ENCODE measurements at places on chromosomes 12 and 14. TPM values are rescaled to one million over a fixed set of nuclear protein-coding genes. Genes with fewer than 3 reads are reported as not detected.

GRCh38 chr14:22383515-22384166, 205.4 kb downstream of the DAD1 start:
- peaks cover 7% of the 10 kb centered on the region for H3K4me1 ChIP-seq
- no peak overlapping the region for H3K27ac ChIP-seq
- no peak overlapping the region for H3K4me3 ChIP-seq
- H3K36me3 ChIP-seq = no peaks in the 10 kb centered on the region
- H3K27me3 ChIP-seq = no peaks in the 10 kb centered on the region
- peak; percentile 34 for DNase-seq

Gene TAS2R19
- not detected for total RNA-seq

Gene TMTC3
- 2.9 TPM for total RNA-seq

DNA sequence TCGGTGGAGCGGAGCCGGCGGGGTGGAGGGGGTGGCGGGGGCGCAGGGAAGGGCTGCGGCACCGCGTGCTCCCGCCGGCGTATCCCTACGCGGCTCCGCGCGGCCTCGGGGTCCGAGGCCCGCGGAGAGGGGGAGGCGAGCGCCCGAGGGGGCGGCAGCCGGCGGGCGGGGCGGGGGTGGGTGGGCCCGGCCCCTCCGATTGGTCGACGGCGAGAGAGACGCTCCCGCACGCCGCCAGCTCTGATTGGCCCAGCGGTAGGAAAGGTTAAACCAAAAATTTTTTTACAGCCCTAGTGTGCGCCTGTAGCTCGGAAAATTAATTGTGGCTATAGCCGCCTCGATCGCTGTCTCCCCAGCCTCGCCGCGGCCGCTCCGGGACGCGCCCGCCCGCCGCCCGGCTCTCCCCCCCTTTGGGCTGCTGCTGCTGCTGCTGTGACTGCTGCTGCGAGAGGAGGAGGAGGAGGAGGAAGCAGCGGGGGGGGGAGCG, at the start of gene FOXG1:
TSS of gene FOXG1 (plus strand) at position 319 of the 487 bp plus-strand sequence. CDS start 493 bp downstream, outside the sequence.
- no peak within 1 kb of the TSS for H3K27ac ChIP-seq
- peak within 1 kb of the TSS; percentile 33 for H3K4me3 ChIP-seq
- no peaks in the 10 kb centered on the region for H3K36me3 ChIP-seq
- H3K4me1 ChIP-seq = peaks cover 19% of the 10 kb centered on the region
- peaks cover 23% of the 10 kb centered on the region for H3K27me3 ChIP-seq

GRCh38 chr12:4160314-4161040, 113.1 kb upstream of the CCND2 start:
- DNase-seq = no peak
- no peak overlapping the region for H3K4me3 ChIP-seq
- H3K27ac ChIP-seq = no peak overlapping the region
- H3K4me1 ChIP-seq = peaks cover 14% of the 10 kb centered on the region

Gene KRT74
- total RNA-seq = not detected

- no peak overlapping the region for H3K4me3 ChIP-seq
- H3K27me3 ChIP-seq = no peaks in the 10 kb centered on the region
- H3K4me1 ChIP-seq = peaks cover 8% of the 10 kb centered on the region
These were observed 139.9 kb downstream of the GRIP1 start for GRCh38 chr12:66538970-66539369.

- H3K27me3 ChIP-seq = no peaks in the 10 kb centered on the region
- no peaks in the 10 kb centered on the region for H3K4me1 ChIP-seq
These were observed 28.1 kb downstream of the TMEM116 start for GRCh38 chr12:111984820-111985219.

DNA sequence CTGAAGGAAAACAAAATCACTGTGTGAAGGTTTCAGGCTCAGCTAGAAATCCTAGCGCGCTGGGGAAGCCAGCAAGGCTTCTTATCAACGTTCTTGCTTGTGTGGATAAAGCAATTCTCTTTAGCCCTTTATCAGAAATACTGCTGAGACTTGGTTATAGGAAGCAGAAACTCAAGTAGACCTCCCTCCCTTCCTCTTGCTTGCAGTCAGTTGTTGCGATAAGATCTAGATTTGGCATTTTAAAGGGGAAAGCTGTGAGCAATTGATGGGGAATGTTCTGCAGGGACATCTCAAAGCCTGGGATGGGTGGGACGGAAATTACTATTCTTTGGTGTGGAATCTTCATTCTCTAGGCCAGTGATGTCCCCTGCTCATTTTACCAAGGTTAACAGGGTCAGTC, 76.4 kb upstream of the ANO4 start:
- H3K27ac ChIP-seq = no peak overlapping the region
- H3K4me3 ChIP-seq = no peak overlapping the region
- peaks cover 11% of the 10 kb centered on the region for H3K4me1 ChIP-seq
- DNase-seq = no peak
- H3K36me3 ChIP-seq = no peaks in the 10 kb centered on the region

- DNase-seq = no peak
- H3K36me3 ChIP-seq = no peaks in the 10 kb centered on the region
- H3K27ac ChIP-seq = no peak overlapping the region
- H3K27me3 ChIP-seq = peaks cover 23% of the 10 kb centered on the region
- H3K4me3 ChIP-seq = no peak overlapping the region
These were observed 1283.2 kb downstream of the TMEM121 start for GRCh38 chr14:106809615-106810014.

- H3K27ac ChIP-seq = no peak overlapping the region
- no peak overlapping the region for H3K4me3 ChIP-seq
- H3K4me1 ChIP-seq = no peaks in the 10 kb centered on the region
- H3K36me3 ChIP-seq = no peaks in the 10 kb centered on the region
- H3K27me3 ChIP-seq = no peaks in the 10 kb centered on the region
These were observed 708.0 kb downstream of the BCL11B start for GRCh38 chr14:98564006-98564405.

GRCh38 chr12:110246636-110247339, 34.3 kb upstream of the ATP2A2 start:
- H3K4me3 ChIP-seq = no peak overlapping the region
- H3K36me3 ChIP-seq = peaks cover 10% of the 10 kb centered on the region
- H3K27me3 ChIP-seq = no peaks in the 10 kb centered on the region

Gene NINJ2
- total RNA-seq = not detected

- H3K4me3 ChIP-seq = no peak overlapping the region
- no peaks in the 10 kb centered on the region for H3K4me1 ChIP-seq
- no peak overlapping the region for H3K27ac ChIP-seq
These were observed 152.0 kb downstream of the NDUFA12 start for GRCh38 chr12:94851396-94852028.

DNA sequence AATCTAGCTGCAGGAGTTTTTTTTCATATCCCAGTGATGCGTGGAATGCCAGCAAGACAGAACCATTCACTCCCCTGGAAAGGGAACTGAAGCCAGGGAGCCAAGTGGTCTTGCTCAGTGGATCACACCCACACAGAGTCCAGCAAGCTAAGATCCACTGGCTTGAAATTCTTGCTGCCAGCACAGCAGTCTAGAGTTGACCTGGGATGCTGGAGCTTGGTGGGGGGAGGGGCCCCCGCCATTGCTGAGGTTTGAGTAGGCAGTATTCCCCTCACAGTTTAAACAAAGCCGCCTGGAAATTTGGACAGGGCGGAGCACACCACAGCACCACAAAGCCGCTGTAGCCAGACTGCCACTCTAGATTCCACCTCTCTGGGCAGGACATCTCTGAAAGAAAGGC, 86.9 kb upstream of the STXBP6 start:
- no peaks in the 10 kb centered on the region for H3K4me1 ChIP-seq
- no peaks in the 10 kb centered on the region for H3K36me3 ChIP-seq
- no peak overlapping the region for H3K4me3 ChIP-seq
- no peaks in the 10 kb centered on the region for H3K27me3 ChIP-seq
- H3K27ac ChIP-seq = no peak overlapping the region

Gene CLEC4A
- total RNA-seq = not detected

GRCh38 chr12:121240484-121241101, 30.7 kb downstream of the P2RX4 start:
- H3K4me3 ChIP-seq = peak overlapping the region; percentile 24
- peak; percentile 93 for DNase-seq
- H3K27me3 ChIP-seq = no peaks in the 10 kb centered on the region
- peaks cover 65% of the 10 kb centered on the region for H3K36me3 ChIP-seq
- peak overlapping the region; percentile 73 for H3K27ac ChIP-seq

Gene FGD4
- total RNA-seq = 57.6 TPM

- H3K36me3 ChIP-seq = no peaks in the 10 kb centered on the region
- DNase-seq = no peak
- no peaks in the 10 kb centered on the region for H3K4me1 ChIP-seq
These were observed 106.6 kb upstream of the ATP2B1 start for GRCh38 chr12:89815225-89815624.

Gene TEAD4
- 8.3 TPM for total RNA-seq

Gene ACACB
- total RNA-seq = 116 TPM

Gene ARHGEF40
- 58.9 TPM for total RNA-seq

Gene GALNT16
- 0.58 TPM for total RNA-seq

DNA sequence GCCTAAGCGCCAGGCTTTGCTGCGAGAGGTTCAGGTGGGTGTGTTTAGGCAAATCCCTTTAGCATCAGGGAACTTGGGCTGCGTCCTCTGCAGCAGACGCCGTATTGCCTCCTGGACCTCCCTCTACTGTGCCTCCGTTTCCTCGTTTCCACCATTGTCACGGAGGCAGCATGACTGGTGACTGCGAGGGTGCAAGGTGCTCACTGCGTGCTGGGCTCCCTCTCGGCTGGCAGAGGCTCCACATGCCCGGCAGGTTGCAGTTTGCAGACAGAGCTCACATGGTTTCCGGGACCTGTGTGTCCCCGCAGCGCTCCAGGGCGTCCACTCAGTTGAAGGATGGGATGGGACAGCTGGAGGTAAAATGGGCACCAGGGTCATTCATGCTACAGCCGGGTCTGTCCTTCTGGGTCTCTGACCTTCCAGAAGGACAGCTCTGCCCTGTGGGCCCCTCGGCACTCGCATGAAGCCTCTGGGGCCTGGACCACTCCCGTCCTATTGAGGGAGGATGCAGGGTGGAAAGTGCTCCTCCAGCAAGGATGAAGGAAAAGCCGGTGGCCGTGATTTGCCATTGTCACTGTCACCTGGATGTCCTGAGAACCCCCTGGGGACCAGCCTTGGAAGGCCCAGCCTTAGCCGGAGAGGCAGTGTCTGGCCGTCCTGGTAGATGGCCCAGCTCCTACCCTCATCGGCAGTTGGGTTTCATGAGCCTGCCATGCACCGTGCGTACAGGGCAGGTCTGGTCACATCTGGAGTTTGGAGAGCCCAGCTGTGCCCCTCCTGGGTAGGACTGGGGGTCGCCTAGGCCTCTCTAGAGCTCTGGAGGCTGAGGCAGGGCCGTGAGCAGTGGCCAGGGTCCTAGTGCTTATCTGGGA, 146.5 kb downstream of the KIF26A start:
- no peak for DNase-seq
- H3K27ac ChIP-seq = no peak overlapping the region
- no peaks in the 10 kb centered on the region for H3K4me1 ChIP-seq
- H3K36me3 ChIP-seq = no peaks in the 10 kb centered on the region
- no peaks in the 10 kb centered on the region for H3K27me3 ChIP-seq

DNA sequence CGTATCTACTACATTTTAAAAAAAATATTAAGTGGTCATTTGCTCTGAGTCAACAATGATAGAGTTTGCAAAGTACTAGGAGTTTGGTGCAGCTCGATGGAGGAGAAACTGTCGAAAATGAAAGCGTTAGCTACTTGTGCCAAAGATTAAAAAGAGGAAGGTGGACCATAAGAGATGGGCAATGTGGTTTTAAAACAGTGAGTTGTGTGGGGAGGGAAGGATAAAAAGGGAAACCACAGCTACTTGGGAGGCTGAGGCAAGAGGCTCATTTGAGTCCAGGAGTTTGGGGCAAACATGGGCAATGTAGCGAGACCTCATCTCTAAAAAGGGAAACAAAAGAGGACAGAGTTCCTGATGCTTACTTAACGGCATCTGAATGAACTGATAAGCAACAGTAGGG, 18.2 kb upstream of the STRAP start:
- H3K4me1 ChIP-seq = no peaks in the 10 kb centered on the region
- no peak for DNase-seq
- H3K4me3 ChIP-seq = no peak overlapping the region

DNA sequence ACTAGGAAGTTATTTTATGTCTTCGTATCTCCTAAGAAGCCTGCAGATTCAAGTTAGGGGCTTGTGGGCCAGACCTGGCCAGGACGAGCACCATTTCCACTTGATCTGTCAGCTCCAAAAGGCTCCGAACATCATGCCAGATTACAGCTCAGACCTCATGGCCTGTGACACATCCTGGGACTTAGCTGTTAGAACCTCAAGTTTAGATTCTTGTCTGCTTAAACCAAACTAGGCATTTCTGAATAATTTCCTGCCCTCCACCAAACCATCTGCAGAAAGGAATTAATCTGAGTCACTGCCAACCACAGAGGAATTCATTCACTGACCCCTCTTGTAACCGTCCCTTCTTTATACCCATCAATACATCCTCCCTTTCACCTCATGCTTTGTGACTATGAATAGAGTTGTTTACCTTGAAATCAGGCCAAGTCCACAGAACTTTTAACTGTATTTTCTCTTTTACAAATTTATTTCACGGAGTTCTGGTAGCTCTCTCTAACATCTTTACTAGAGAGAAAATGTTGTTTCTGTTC, 120.3 kb downstream of the FBXL14 start:
- no peak for DNase-seq
- peaks cover 15% of the 10 kb centered on the region for H3K4me1 ChIP-seq
- H3K4me3 ChIP-seq = no peak overlapping the region
- H3K36me3 ChIP-seq = no peaks in the 10 kb centered on the region

Gene EDDM3A
- total RNA-seq = not detected

DNA sequence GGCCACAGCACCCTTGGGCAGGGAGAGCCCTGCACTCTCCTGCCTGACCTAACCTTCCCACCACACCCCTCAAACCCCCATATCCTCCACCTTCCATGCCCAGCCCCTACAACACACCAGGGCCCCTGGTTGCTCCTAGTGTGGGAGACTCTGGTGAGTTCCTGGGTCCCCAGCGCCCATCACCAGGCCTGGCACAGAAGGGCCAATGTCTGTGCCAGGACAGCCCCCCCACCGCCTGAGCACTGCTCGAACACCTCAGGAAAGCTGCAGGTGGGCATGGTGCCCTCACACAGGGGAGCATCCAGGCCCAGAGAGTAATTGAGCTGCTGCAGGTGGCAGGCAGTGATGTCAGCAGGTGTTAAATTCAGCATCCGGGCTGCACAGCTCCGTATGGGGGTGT, 15.2 kb downstream of the ADCY6 start:
- DNase-seq = no peak
- no peaks in the 10 kb centered on the region for H3K27me3 ChIP-seq
- no peak overlapping the region for H3K27ac ChIP-seq
- no peaks in the 10 kb centered on the region for H3K4me1 ChIP-seq
- H3K36me3 ChIP-seq = peaks cover 95% of the 10 kb centered on the region
- no peak overlapping the region for H3K4me3 ChIP-seq

Gene MANSC1
- total RNA-seq = 8.8 TPM

- DNase-seq = no peak
- H3K27me3 ChIP-seq = no peaks in the 10 kb centered on the region
- H3K4me3 ChIP-seq = no peak overlapping the region
These were observed 51.0 kb upstream of the RFLNA start for GRCh38 chr12:124243936-124244335.
